ENCODE measurements at places on chromosomes 2 and 18. TPM values are rescaled to one million over a fixed set of nuclear protein-coding genes. Genes with fewer than 3 reads are reported as not detected.

DNA sequence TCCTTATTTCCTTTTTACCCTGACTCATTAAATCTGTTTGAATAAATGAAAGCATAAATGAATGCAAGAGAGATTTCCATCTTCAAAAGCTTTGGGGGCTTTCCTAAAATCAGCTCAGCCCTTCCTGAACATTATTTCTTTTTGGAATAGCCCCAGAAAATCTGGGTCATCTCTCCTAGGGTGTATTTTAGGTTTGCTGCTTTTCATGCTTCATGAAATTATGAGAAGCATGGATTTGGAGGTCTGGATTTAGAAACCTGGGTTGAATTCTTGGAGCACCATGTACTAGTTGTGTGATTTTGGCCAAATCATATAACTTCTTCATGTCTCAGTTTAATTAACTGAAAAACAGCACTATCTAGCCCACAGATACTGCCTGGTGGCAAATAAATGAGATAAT is 24.0 kb upstream of the PELI1 start:
- DNase-seq, result no peak

GRCh38 chr18:61209801-61210200 is 123.4 kb upstream of the CDH20 start:
- no peak for DNase-seq

GRCh38 chr2:151204756-151205155 is 56.9 kb downstream of the RBM43 start:
- no peak for DNase-seq

GRCh38 chr2:235059161-235059560 is 107.3 kb downstream of the SH3BP4 start:
- no peak for DNase-seq

DNA sequence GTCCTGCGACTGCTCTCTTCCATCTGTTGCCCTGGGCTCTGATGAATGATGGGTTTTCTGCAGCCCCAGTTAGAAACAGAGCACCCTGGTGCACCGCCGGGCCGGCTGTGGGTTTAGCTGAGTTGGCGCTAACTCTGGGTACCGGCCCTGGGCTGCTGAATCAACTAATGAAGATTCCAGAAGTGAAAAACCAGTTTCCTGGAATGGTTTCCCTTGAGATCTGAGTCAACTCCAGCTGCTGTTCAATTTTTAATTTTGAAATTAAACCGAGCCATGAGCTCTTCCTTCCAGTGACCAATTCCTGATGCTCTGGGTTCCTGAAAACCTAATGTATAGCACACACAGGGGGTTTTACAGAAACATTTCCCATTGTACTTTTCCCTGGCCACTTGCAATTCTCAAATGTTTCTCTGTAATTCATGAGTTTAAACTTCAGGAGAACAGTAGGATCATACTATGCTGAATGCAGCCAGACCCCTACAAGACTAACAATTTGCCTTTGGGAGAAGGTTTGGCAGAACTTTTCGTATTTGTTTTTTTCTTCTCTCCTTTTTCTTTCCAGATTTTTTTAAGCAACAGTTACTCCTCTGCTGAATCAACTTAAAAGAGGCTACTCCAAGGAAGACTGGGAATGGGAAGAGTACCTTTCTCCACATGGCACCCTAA is 5.5 kb downstream of the COL6A3 start:
- DNase-seq, result no peak

DNA sequence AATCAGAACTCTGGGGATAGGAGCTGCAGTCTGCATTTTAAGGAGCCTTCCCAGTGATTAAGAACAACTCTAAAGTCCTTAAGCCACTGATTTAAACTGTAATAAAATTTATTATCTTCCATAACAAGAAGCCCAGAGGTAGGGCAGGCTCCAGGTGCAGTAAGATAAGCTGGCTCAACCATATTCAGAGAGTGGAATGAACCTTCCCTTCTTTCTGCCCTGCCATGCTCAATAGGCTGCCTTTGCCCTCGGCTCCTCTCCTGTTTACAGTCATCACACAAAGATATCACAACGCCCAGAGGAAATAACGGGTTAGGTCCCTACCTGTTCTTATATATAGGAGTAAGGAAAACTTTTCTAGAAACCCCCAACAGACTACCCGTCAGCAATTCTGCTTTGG is 90.5 kb upstream of the CDCA7 start:
- no peak for DNase-seq

Gene DUSP19
- 0.17 TPM for total RNA-seq

GRCh38 chr2:43534569-43534968 is 61.3 kb downstream of the THADA start:
- no peak for DNase-seq

Data from epithelial cell of proximal tubule (primary cell).